ENCODE measurements at places on chromosomes 4 and X.
A peak's percentile ranks its signal among the peaks of the same experiment; 100 is the strongest.

DNA sequence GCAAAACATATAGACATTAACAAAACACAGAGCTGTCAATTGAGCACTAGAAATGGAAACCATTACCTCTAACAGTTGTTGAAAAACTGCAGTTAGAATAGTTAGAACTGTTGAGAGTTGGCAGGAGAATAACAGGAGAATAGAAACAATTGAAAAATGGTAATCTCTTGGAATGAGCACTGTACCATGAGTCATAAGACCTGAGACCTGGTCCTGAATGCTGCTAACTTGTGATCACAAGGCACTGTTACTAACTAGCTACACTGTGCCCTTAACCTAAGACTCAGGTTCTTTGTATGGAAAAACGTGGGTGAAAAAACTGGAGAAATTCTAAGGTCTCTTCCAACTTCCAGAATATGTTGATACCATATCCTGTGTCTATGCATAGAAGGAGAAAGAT is 29.3 kb downstream of the FAM114A1 start:
- DNase-seq = no peak

DNA sequence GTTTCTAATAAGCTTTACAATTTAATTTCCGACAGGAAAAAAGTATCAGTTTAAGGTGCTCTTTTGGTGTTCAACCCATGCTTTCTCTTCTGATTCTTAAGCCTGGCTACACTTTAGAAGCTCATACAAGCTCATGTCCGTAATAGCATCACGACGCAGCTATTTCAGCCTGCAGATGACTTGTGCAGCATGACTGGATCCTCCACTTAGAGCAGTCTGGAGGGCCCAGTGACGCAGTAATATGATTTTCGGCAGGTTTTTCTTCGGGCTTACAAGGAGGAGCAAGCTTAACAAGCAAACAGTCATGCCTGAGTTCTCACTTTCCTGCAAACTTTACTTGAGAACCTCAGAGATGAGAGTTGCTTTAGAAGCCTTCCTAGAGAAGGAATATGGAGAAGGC is 85.3 kb upstream of the MAML3 start:
- no peak for DNase-seq

DNA sequence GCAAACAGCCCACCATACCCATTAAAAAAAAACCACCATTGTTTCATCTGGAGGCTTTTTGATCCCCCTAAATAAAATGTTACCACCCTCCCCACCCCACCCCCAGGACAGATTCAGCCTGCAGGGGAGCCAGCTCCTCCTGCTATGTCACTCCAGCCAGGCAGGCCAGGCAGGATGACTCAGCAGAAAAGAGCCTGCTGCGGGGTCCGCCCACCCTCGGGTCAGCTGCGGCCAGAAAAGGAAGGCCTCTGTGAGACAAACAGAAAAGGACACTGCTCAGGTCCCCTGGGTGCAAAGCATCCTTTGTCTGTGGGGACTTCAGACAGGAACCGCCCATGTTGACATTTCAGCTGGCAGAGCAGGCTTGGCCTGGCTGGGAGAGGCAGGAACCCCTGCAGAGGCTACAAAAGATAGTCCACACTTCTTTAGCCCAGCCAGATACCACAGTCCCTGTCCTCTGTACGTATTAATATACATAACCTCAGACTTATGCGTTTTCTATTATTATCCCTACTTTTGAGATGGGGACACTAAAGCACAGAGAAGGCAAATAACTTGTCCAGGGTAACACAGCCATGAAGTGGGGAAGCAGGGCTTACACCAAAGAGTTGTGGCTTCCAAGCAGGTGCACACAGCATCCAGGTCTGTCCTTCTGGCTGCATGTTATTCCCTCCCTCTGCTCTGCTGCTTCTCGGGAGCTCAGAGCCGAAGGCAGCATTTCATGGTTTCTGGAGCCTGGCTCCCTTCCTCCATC is 147.7 kb downstream of the CPEB2 start:
- peak; percentile 35 for DNase-seq

DNA sequence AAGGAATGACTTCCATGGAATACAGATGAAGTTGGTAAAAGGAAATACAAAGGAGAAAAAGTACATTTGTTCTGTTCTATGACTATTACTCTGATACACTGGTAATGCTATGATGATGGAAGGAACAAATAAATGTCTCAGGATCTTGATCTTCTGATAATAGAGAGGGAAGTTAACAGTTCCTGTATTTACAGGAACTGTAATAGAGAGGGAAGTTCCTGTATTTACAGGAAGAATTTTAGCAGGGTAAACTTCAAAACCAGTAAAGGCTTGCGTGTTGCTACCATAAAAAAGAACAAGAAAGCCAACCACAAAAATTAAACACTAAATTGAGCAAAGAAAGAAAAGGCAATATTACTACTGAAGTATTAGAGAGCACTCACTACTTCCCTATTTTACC is 91.7 kb upstream of the HPGD start:
- DNase-seq = no peak

DNA sequence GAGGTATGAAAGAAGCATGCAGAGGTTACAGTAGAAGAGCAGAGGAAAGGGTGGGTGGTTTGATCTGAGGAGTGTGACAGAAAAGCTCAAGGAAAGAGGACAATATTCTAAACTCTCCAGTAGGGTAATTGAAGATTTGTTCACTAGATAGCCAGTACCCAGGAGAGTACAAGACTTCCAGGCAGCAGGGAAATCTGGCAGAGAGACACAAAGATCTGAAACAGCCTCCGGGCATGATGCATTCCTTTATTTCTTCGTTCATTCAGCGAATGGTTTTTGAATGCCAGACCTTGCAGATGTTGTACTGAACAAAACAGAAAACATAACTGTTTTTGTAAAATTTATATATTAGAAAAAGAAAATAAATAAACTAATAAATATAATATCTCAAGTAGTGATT is 766.6 kb downstream of the FAT4 start:
- no peak for DNase-seq

DNA sequence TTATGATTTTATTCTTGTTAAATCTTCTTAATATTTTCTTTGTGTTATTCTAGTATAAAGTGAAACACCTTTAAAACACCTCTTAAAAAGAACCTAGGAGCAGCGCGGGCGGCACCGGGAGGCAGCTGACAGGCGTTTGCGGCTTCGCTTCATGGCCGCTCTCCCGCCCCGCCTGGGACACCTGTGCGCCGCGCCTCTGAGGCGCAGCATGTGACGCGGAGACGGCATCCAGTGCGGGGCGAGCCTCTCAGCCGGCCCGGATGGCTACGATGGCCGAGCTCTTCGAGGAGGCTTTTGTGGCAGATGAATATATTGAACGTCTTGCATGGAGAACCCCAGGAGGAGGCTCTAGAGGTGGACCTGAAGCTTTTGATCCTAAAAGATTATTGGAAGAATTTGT is 1592.7 kb downstream of the TECRL start:
- DNase-seq = no peak

DNA sequence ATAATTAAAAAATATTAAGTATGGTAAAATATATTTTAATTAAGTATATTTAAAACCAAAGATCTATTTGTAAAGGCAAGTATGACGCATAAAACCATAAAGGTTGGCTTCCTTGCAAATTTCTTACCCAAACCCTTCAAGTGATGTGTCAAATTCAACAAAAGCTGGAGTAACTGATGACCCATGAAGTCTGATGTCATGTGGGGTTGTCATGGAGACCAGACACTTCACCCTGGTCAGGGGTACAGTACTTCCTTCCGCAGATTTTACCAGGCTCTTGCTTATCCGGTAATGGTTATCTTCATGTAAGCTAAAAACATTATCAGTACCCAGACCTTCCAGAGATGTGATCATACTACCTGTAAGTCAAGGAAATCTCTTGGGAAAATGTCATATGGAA is 170.1 kb downstream of the WDFY3 start:
- no peak for DNase-seq

DNA sequence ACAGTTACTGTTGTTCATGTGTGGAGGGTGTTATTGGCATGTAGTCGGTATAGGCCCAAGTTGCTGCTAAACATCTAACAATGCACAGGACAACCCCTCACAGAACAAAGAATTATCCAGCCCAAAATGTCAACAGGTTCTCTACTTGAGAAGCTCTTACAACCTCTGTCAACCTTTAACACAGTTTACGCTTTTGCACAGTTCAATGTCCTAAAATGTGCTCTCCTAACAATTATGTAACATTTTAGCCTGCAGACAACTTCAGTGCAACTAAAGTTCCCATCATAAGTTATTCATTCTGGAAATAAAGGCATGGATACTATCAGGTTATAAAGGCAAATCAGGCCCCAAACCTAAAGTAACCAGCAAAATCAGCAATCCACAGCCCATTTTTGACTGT is 66.2 kb downstream of the ASB9 start:
- DNase-seq = no peak

- DNase-seq = no peak
Measured at GRCh38 chr4:31539284-31540069, 819.3 kb downstream of the PCDH7 start.

DNA sequence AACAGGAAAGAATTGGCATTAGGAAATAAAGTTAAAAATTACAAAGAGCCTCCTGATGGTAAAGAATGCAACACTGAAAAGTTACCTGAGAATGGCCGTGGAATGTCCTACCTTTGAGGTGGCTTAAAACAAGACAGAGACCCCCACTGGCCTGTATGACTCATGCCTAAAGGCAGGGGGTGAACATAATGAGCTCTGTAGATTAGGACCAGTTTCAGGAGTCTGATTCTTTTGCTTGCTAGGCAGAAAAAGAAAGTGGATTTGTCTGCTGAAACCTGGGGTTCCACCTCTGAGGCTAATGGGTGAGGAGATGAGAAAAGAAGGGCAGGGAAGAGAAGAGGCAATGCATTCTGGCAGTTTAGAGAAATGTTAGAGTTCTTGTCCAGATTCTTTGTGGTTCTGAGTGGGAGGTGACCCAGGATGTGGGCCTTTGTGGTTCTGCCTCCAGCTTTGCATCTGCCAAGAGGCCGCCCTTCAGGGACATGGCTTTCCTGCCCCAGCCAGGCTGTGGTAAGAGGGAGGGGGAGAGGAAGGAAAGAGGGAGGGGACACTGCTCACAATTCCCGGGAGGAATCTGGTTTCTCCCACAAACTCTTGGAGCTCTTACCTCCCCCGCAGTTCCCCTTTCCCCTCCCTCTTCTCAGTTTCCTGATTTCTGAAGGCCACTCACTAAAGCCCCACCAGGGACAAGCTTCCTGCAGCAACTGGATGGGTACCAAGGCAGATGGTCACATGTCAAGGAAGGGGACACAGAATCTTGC is 109.6 kb downstream of the EFNB1 start:
- DNase-seq = peak; percentile 55

DNA sequence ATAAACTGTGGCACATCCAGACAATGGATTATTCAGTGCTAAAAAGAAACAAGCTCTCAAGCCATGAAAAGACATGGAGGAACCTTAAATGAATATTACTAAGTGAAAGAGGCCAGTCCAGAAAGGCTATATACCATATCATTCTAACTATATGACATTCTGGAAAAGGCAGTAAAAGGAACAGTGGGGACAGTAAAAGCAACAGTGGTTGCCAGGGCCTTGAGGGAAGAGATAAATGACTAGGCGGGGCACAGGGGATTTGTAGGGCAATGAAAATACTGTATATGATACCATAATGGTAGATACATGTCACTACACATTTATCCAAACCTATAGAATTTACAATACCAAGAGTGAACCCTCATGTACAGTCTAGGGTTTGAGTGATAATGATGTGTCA is 115.3 kb downstream of the ATP8A1 start:
- DNase-seq = no peak

DNA sequence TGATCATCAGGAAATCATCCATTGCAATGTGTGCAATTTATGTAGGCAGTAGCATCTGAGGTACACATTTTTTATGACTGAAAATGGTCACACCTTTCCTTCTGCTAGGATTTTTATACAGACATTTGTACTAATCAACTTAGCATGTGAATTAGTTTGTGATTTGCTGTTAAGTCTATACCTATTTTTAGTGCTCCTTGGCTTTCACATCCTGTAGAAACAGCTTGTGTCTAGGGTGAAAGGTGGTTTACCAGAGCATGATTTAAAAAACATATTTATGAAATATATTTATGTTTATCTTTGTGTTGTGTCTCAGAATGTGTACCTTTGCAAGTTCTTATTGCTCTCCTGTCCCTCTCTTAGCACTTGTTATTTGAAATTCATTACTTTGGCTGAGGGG is 916.0 kb downstream of the TECRL start:
- no peak for DNase-seq

GRCh38 chr4:6205567-6205931 is 5.2 kb upstream of the JAKMIP1 start:
- no peak for DNase-seq

GRCh38 chr4:8286719-8287342 is 17.3 kb downstream of the HTRA3 start:
- DNase-seq = no peak

- DNase-seq = no peak
Measured at GRCh38 chr4:88585917-88586316, 6.4 kb upstream of the HERC3 start.

DNA sequence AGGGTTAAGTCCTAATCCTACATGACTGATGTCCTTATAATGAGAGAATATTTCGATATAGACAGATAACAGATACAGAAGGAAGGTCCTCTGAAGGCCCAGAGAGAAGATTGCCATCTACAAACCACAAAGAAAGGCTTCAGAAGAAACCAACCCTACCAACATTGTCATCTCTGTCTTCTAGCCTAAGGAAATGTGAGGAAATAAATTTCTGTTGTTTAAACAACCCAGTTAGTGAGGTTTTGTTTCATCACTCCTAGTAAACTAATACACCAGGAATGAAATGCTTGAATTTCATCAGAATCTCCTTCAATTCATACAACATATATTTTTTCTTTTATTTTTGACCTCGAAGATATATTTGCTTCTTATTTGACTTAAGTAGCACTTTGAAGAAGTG is 1527.8 kb downstream of the STIM2 start:
- DNase-seq = no peak
